ENCODE measurements at places on chromosomes 16 and 17.
A peak's percentile ranks its signal among the peaks of the same experiment; 100 is the strongest.

- DNase-seq = no peak
Measured at GRCh38 chr17:3903881-3904290, 11.0 kb upstream of the CAMKK1 start.

- no peak for DNase-seq
Measured at GRCh38 chr17:62897706-62898105, 68.3 kb upstream of the TANC2 start.

DNA sequence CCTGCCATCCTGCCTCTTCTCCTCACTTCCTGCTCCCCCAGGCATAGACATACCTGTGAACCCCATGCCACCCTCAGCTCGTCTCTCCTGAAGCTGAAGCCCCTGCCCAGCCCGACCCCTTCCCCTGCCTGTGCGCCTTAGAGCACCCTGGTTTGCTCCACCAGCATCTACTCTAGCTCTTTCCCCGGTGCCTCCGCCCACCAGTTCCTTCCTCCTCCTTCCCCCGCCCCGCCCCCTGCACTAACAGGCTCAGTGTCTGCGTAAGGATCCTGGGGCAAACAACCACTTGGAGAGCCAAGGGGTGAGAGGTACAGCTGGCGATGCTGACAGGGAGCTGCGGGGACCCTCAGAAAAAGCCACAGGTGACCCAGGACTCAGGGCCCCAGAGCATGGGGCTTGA, 1.9 kb downstream of the GPR142 start:
- DNase-seq = peak; percentile 66

DNA sequence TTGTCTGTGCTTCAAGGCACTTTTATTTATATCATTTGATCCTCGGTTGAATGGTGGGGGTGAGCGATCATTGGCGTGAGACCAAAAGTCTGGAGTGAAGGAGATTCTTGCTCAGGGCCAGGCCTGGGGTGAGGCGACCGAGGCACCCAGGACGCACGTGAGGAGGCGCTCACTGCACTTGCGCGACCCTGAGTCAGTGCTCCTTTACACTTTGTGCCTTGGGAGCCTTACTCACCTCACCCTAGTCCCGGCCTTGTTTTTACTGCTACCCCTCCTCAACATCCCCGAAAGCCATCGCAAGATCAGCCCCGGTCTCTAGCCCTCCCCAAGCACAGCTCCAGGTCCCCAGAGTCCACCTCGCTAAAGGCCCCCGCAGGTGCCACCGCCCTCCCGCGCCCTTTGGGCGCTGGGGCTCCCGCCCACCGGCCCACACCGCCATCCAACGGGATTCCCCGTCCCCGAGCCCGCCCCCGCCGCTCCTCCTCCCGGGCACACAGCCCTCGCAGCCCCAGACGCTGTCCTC, 496 bp downstream of the EZH1 start:
- DNase-seq = peak; percentile 72

DNA sequence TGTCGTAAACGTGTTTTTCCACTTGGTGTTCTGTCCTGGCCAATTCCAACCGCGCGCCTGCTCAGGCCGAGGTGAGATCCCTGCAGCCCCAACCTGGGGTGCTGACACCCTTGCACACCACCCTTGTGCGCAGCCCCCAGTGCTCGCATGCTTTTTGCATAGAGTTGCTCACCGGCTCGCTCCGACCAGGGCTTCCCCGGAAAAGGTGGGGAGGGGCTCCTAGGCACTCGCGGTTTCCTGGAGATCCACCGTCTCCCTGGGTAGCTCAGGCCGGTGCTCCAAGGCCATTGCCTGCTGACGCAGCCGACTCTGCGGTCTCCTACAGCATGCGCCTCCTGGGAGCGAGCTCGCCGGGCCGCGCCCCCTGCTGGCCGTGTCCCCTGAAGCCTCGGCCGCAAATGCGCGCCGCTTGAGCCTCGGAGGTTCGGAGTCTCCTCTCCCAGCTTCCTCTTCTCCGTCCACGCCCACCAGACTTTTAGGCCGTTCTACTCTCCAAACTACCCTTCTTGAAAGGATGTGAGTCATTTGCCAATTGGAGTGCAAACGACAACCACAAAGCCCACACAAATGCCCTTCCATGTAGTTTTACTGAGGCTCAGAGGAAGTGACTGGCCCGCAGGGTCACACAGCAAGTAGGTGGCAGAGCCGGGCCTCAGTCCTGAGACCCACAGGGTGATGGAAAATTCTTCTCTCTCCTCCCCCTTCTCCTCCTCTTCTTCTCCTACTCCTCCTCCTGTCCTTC, 7.2 kb upstream of the PDP2 start:
- DNase-seq = peak; percentile 94

DNA sequence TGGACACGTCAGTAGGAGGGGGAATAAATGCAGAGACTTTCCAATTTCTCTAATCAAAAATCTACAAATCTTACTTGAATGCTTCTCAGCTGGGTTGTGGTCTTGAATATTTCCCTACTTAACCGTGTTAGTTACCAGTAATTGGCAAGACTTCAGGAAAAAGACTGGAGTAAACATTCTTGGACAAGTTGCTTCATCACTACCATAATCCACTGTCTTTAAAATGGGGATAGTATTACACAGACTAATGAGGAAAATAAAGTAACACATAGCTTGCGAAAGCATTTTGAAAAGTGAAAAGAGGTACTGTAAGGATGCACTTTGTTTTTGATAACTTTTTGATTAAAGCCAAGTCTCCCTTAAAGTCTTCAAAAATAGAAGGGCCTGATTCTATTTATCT, 18.4 kb downstream of the MYH1 start:
- no peak for DNase-seq

- DNase-seq = peak; percentile 73
Measured at GRCh38 chr17:43033948-43034881, 9.2 kb downstream of the RND2 start.

DNA sequence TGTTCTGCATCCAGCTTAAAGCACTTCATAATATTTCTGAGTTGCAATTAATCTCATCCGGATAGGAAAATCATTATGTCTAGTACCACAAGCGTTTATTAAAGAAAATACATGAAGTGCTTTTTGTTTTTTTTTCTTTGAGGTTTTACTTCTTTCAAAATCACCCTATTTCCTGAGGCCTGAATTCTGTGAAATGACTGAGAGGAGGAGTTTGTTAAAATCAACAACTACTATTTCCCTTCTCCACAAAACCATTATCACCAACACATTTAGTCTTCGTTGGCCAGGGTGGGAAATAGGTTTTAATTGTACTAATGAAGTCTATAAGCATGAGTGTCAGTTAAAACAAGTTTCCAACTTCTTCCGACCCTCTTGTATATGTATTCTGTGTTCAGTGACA, 50.7 kb upstream of the ADCY7 start:
- no peak for DNase-seq

- no peak for DNase-seq
Measured at GRCh38 chr16:57532266-57532625, 4.1 kb downstream of the CCDC102A start.

DNA sequence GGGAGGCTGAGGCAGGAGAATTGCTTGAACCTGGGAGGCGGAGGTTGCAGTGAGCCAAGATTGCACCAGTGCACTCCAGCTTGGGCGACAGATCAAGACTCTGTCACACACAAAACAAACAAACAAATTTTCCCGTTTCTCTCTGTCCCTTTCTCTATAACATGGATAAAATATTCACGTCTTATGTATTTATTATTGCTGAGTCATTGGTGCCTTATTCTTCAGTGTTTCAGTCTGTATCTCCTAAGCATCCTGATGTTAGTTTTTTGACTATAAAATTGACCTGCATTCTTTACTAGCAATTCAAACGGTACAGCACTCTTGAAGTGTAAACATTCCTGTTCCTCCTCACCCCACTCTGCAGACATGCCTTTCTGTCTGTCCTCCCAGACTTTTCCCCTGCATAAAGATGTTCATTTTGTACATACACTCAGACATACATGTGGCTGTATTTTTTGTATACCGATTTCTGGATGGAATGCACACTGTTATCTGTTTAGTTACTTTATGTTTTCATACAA, 16.4 kb downstream of the DHODH start:
- DNase-seq = no peak

DNA sequence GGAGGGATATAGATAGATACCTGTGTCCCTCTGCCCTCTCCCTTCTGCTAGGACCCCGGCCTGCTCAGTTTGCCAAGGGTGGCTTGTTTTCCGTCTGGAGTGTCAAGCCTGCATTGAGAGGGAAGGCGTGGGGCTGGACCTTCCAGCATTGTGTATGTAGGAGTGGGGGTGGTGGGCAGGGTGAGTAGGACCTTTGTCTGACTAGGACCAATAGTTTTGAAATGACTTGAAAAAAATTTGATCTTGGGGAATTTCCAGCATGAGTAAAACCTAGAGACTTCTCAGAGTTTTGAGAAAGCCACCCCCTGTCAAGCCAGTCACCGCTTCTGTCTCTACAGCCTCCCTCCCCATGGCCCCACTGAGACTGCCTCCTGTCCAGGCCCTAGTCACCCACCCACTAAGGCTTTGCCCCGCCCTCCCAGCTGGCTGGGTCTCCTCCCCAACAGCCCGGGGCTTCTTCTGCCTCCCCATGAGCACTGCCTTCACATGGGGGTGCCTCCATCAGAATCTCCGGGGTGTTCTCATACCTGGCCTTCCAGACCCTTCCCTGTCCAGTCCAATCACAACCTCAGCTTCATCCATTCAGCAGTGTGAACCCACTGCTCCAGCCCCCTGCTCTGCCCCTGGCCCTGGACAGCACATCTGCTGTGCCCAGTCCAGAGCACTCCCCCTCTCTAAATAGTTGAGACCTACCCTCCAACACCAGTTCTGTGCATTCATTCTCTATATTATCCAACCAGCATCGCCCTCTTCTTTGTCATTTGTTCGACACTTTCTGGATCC, 207.0 kb downstream of the MSI2 start:
- no peak for DNase-seq

- DNase-seq = peak; percentile 28
Measured at GRCh38 chr16:71263582-71263981, 25.6 kb downstream of the CMTR2 start.

- no peak for DNase-seq
Measured at GRCh38 chr16:86034421-86034919, 135.5 kb downstream of the IRF8 start.

- DNase-seq = no peak
Measured at GRCh38 chr16:84314814-84315213, 20.1 kb downstream of the WFDC1 start.

- no peak for DNase-seq
Measured at GRCh38 chr17:55540414-55541091, 29.3 kb upstream of the SMIM36 start.

- peak; percentile 12 for DNase-seq
Measured at GRCh38 chr17:19979917-19980770, 2.5 kb upstream of the AKAP10 start.

- no peak for DNase-seq
Measured at GRCh38 chr17:62895320-62896301, 70.4 kb upstream of the TANC2 start.

DNA sequence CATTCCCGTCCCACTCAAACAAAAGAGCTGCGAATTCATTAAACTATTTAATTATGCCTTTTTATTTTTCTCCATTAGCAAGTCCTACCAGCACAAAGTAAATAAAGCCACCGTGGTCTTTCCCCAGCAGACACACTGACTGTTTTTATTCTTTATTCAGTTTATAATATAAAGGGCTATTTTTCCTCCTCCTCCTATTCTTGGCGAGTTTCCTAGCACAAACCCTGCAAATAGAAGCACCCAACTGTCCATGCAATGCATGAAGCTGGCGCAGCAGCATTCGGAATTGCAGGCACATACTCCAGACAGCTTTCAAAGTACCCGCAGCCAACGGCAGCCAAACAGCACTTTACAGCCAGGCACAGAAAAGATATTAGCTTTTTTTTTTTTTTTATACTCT, 583.4 kb upstream of the PSMD7 start:
- no peak for DNase-seq

DNA sequence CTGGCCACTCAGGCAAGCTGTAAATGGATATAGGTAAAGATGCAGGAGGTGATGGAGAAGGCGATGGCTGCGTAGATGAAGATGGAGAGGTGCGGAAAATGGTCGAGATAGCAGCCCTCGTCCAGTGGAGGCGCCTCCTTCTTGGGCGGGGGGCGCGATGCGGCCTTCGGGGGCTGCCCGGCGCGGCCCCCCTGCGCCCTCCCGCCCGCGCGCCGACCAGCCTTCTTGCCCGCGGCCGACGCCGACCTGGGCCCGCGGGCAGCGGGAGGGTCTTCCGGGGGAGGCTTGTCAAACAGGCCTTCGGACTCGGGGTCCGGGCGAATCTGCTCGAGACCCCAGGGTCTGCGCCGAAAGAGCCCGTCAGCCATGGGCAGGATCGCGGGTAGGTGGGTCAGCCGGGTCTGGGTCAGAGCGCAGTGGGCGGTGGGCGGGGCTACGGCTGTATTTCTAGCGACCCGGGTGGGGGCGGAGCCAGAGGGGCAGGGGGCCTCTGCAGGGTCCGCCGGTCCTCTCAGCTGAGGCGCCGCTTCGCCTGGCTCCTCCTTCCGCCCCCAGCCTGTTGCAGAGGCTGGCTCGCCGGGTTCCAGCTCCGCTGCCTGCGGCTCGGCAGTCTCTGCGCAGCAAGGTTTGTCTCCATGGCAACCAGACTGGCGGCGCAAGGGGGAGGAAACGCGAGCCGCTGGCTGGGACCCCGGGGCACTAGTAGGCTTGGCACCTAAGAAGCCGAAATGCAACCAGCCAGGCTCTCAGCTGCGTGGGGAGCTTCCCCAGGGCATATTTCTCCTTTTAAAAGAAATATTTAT, 14.4 kb downstream of the MIS12 start:
- peak; percentile 99 for DNase-seq

DNA sequence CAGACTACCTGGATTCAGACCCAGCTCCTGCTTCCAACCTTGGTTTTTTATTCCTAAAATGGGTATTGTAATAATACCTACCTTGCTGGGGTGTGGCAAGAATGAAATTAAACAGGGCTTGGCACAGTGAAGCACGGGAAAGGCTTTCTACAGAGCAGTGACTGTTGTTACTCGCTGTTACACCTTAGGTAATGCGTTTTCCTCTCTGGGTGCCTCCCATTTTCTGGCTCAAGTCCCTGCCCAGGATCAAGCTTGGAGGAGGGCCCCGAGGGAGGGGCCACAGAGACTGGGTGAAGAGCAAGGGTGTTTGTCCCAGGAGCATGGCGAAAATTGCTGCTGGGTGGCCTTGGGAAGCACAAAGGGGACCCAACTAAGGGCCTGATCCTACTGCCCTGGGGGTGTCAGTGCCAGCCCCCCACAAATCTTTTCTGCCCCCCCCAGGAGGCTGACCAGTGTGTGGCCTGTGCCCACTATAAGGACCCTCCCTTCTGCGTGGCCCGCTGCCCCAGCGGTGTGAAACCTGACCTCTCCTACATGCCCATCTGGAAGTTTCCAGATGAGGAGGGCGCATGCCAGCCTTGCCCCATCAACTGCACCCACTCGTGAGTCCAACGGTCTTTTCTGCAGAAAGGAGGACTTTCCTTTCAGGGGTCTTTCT, 13.3 kb downstream of the MIEN1 start:
- DNase-seq = no peak

DNA sequence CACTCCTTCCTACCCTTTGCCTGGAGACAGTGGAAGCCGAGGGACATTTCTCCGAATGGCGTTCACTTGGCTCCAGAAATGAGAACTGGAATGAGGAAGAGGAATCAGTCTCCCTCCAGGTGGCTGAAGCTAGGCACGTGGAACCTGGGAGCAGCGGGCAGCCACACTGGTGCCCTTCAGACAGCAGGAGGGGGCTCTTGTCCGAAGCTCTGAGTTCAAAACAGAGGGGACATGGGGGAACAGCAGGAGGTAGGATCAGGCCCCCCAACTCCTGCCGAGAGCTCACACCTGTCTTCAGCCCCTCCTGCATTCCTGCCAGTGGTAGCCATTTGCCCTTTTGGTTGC, 41.5 kb downstream of the TMEM235 start:
- no peak for DNase-seq

Data from GM23338 (cell line).